ENCODE measurements at places on chromosomes 5 and 9. TPM values are rescaled to one million over a fixed set of nuclear protein-coding genes. Genes with fewer than 3 reads are reported as not detected.

DNA sequence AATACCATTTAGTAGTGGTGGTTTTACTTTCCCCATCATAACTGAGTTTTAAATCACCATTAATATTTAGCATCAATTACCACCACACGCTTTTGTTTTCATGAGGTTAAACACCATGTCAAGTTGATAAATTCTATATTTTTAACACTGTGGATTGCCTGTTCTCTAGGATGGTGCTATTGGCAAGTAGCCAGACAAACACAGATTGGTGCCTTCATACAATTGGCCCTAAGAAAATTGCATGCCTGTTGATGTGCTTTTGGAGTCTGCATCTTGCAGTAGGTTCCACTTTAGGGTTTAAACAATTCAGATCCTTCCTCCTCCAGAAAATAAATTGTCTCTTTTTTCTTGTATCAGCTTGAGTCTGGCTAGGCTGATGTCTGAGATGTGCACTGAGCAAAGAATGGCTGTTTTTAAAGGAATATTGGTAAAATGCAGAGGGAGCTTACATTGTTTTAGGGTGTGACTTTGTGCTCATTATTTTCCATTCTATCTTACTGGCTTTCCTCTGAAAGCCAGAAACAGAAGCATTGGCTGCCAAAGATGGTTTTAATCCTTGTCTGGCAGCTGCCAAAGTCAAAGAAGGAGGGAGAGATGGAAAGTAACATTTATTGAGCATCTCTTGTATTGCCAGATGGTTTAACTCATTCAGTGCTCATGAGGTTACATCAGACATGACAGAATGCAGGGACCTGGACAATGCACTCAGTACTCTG is 19.6 kb upstream of the MAN2A1 start:
- DNase-seq = no peak

DNA sequence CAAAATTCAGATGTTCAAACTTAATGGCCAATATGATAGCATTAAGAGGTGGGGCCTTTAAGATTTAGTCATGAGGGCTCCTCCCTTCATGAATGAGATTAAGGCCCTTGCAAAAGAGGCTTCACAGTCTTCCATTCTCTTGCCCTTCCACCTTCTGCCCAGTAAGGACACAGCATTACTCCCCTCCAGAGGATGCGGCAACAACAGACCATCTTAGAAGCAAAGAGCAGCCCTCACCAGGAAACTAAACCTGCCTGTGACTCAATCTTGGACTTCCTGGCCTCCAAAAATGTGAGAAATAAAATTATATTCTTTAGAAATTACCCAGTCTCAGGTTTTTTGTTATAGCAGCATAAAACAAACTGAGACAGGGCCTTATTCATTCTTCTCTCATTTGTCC is 8.2 kb downstream of the AP3B1 start:
- no peak for DNase-seq

GRCh38 chr9:29659736-29660135 is 2086.5 kb upstream of the C9orf72 start:
- no peak for DNase-seq

DNA sequence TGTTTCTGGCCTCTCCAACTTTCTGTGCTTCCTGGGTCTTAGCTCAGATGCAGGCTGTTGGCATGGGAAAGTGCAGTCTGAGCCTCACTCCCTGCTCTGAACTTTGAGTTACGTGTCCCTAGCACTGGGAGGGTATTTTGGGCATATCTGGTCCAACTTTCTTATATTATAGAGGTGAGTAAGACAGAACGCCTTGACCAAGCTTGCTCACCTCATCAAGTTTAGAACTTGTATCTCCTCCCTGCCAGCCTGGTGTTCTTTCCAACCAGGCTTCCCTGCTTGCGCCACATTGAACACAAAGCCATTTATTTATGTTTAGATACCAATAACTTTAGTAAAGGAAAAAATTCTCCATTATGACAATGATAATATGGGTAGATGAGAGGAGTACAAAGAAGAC is 33.2 kb downstream of the TNC start:
- no peak for DNase-seq

DNA sequence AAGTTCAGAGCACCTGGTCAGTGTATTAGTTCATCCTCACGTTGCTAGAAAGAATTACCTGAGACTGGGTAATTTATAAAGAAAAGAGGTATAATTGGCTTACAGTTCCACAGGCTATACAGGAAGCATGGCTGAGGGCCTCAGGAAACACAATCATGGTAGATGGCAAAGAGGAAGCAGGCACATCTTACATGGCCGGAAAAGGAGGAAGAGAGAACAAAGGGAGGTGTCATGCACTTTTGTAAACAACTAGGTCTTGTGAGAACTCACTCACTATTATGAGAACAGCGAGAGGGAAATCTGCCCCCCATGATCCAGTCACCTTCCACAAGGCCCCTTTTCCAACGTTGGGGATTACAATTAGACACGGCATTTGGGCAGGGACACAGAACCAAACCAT is 28.8 kb upstream of the CAVIN4 start:
- DNase-seq = no peak

DNA sequence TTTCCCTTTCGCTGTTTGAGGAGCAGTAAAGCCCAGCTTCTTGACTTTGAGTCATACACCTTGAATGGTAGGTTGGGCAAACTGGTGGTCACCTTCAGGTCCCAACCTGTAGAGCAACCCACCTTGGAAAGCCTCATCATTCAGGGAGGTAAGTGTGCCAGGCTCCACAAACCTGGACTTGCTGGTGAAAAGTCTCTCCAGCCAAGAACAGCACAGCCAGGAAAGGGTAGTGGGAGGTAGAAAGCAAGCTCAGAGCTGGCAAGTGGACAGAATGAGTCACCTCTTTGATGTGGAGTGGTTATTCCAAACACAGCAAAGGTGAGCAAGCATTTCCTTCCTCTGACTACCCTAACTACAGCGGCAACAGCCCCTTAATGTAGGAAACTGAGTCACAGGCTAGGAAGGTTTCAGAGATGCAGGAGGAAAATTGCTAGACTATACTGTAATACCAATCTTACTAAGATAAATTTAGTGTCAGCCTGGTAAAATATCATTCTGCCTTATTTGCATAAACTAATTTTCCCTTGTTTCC is 117.5 kb upstream of the MTAP start:
- DNase-seq = no peak

DNA sequence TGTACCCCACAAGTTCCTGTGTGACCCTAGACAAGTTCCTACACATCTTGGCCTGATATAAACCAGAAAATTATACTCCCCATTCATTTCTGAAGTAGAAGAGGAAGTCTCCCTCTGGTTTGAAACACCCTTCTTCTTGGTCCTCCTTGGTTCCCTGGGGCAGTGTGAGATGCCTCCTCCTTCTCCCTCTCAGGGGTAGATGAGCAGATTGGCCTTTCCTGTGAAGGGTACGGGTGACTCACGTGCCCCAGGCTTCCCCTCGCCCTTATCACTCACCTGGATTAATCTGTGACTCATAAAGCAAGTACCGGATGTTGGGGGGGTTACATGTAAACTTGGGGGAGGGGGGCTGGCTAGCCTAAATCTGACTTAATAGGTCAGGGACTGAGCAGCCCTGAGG is 11.1 kb upstream of the AQP3 start:
- no peak for DNase-seq

GRCh38 chr5:6608016-6608415 is 24.8 kb downstream of the NSUN2 start:
- no peak for DNase-seq

DNA sequence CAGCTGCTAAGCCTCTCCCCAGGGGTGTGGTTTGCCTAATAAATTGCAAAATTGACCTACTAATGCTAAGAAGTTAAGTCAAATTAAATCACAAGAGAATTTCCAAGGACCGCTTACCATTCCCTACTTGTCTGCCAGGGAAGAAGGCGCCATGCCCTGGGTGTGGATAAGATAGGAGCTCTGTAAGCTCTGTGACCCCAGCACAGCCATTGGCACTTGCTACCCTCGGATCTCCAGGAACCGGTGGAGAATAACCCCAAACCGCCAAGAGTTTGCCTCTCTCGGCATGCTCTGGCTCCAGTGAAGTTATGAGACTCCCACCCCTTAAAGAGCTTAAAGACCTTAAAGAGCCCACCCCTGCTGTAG is 58.9 kb downstream of the NEURL1B start:
- peak; percentile 68 for DNase-seq

- DNase-seq = no peak
Measured at GRCh38 chr9:86902586-86902985, 44.7 kb downstream of the GAS1 start.

The C9orf153 gene
- 0.22 TPM for total RNA-seq

The RAI14 gene
- total RNA-seq = 10.5 TPM

The ADAMTSL2 gene
- total RNA-seq = 8.1 TPM

The LCN12 gene
- 2.1 TPM for total RNA-seq

The SLC6A18 gene
- total RNA-seq = not detected

The KCNV2 gene
- not detected for total RNA-seq

The C8G gene
- 1.1 TPM for total RNA-seq

The ADAM19 gene
- total RNA-seq = 8.4 TPM

The SMIM23 gene
- total RNA-seq = not detected
